ENCODE measurements at places on chromosomes 5 and 9.
A peak's percentile ranks its signal among the peaks of the same experiment; 100 is the strongest.

GRCh38 chr9:133604214-133604613 lies 5.0 kb downstream of the FAM163B start:
- no peak for DNase-seq

- no peak for DNase-seq
These were observed 61.8 kb downstream of the ERAP1 start for GRCh38 chr5:96745844-96746531.

GRCh38 chr9:34687276-34688030 lies 3.6 kb downstream of the CCL19 start:
- no peak for DNase-seq

- no peak for DNase-seq
These were observed 7.0 kb upstream of the ARSB start for GRCh38 chr5:78992146-78992545.

DNA sequence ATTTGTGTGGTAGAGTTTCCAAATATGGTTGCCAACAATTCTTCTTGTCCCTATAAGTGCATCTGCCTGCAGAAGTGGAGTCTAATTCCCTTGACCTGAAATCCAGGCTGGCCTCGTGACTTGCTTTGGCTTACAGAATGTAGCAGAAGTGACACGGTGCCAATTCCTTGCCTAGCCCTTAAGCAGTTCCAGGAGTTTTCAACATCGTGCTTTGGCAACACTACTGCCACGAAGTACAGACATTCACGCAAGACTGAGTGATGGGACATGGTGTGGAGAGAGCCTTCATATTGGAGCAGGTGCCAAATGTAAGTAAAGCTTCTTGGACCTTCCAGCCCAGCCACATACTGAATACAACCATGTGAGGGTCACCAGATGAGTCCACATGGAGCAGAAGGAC lies 92.9 kb upstream of the NEK6 start:
- DNase-seq, result no peak

- DNase-seq, result no peak
These were observed 18.5 kb upstream of the RCL1 start for GRCh38 chr9:4774209-4774608.

- DNase-seq, result peak; percentile 90
These were observed 4.6 kb downstream of the TEX48 start for GRCh38 chr9:114677418-114677817.

DNA sequence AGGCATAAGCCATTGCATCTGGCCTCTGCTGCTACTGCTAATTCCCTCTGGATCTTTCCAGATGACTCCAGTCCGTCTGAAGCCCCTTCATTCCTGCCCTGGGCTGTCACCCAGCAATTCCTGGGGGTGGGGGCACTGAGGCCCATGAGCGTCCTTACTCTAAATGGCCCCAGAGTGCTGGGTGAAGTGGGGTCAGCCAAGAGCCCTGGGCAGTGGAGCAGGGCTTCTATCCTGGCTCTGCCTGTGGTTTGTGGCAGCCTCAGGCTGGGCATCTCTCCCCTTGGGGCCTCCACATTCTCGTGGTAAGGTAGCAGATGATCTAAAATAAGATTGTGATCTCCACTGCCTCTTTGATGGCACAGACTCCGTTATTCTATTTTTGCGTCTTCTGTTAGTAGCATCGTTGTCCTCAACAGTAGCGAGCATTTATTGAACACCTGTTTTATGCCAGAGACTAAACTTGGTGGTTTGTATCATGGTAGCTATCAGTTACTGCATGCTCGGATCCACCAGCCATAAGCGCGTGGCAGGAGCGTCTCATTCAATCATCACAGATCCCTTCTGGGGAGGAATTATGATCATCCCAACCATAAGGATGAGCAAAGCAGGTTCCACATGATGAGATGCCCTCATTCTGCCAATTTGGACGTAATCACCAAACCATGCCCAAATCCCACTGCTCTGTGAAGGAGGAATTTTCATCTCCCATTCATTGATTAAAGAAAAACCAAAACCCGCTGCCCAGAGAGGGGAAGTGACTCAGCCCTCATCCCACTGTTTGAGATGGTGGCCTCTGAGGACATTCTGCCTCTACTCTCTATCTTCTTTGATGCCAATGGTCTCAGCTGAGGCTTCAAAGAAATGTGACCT lies 21.9 kb upstream of the DUSP1 start:
- DNase-seq, result no peak

GRCh38 chr5:1673042-1673677 lies 126.5 kb downstream of the MRPL36 start:
- DNase-seq, result no peak

DNA sequence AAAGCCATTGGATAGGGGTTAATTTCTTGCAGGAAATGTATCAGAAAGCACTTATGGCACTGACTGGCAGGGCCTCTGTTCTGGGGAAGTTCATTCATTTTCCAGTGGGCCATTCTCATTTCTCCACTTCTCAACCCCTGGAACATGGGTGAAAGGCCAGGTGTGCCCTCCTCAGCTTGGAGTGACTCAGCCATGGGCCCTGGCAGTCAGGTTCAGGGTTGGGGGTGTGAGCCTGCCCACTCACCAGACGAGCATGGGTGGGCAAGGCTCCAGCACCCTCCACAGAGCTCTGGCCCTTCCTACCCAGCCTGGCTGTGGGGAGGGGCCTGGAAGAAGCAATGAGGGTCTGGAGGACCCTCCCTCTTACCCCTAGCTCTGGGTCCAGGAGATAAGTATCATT lies 174.4 kb downstream of the HSPA4 start:
- DNase-seq, result peak; percentile 23

GRCh38 chr5:95048628-95049027 lies 236.3 kb downstream of the MCTP1 start:
- no peak for DNase-seq

DNA sequence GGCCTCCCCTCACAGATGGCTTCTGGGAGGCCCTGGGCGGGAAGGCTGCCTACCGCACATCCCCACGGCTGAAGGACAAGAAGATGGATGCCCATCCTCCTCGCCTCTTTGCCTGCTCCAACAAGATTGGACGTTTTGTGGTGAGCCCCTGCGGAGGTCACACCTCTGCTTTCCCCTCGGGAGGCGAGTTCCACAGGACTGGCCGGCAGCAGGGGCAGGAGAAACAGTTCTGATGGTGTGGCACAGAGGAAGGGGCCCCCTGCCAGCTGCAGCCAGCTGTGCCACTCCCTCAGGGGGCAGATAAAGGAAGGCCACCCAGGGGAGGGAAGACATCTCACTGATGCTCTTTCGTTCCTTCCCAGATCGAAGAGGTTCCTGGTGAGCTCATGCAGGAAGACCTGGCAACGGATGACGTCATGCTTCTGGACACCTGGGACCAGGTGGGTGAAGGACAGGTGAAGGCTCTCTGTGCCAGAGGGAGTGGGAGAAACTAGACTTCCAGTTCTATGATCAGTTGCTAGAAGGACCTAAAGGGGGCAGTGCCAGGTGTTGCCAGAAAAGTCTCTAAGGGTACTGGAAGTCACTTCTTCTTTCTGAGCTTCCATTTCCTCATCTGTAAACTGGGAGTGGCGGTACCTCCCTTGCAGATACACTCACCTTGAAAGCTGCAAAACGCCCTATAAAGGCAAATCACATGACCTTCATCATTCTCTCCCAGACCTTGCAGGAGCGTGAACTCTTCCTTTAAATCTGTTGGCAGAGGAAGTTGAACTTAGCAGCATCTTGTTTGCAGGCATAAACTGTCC lies 41.0 kb downstream of the STOM start:
- no peak for DNase-seq

- peak; percentile 16 for DNase-seq
These were observed 650 bp downstream of the GPR107 start for GRCh38 chr9:130054325-130054786.

DNA sequence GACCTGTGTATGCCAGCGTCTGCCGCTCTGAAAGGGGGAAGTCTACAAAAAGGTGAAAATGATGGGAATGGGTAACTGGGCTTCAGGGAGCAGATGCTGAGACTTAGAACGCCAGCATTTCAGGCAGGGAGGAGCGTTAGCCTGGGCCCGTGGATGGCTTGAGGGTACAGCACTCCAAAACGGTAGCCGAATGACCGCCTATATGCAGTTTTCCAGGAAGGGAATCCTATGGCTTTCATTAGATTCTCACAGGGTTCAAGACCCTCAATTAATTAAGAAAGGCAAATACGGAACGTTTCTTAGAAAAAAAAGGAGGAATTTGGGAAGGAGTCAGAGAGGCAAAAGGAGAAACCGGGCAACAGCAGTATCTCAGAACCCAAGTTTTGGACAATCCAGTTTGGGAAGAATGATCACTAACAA lies 639 bp downstream of the AMACR start:
- DNase-seq, result no peak

DNA sequence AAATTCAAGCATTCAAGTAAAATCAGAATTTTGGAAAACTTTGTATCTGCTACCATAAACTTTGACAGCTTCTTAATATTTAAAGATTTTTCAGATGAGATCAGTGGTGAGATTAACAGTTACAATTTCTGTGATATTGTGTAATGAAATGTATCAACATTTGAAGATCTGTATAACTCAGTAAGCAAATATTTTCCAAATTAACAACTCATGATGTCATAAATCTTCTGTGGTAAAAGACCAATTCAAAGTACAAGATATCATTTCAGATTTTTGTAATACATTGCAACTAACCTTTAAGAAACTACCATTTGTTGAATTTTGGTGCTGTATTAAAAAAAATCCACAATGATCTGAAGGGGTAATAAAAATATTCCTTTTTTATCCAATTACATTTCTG lies 352.2 kb downstream of the KIAA0825 start:
- no peak for DNase-seq

- DNase-seq, result no peak
These were observed 1.2 kb downstream of the LCN15 start for GRCh38 chr9:136762915-136763648.

DNA sequence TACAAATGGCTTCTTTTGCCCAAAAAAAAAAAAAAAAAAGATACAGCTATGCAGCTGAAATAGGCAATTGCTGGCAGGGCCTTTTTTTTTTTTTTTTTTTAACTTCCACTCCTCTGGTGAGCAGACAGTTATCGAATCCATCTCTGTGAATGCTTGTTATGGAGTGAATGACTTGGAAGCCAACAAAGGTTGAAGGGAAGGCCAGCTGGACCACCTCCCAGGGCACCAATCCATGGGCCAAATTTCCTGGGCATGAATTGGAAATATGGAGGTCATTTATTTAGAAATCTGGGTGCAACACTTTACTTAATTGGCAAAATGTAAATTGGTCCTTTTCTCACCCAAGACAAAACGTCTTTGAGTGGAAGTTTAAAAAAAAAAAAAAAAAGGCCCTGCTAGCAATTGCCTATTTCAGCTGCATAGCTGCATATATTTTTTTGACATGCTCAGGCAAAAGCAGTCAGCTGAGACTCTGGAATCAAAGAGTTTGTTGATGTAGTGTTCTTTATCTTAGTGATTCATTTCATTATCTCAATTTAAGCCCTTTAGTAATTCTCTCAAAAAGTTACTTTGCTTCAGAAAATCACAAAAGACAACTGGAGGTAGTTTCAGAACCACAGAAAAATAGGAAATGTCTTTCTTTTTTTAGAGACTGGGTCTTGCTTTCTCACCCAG lies 392.2 kb upstream of the KLF4 start:
- no peak for DNase-seq

All from LoVo (cell line).